ENCODE measurements at places on chromosomes 3 and 15.

DNA sequence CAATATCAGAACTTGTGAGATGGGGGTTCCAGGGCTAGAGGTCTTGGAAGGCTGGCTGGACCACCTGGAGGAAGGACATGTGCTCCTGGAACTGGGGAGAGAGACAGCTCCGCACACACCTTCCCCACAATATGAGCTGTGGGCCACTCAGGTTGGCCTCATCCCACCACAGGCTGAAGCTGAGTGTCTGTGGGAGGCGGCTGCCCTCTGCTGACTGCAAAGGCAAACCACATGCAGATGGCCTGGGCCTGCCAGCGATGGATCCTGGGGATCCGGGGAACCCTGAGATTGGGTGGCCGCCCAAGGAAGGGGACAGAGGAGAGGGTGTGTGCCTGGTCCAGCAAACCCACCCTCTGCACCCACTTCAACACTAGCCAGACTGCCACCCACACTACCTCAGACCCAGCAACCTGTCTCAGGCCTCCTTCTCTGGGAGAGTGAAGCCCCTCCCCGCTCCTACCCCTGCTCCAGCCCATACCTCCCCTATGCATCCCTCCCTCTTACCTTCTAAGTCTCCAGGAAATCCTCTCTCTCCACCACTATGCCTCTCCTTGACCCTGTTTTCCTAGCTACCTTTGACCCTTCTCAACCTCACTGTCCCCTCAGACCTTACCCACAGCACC lies 44.8 kb downstream of the CYP11A1 start:
- no peaks in the 10 kb centered on the region for H3K4me1 ChIP-seq
- DNase-seq, result peak; percentile 56
- H3K27me3 ChIP-seq, result no peaks in the 10 kb centered on the region
- H3K4me3 ChIP-seq, result no peak overlapping the region
- no peaks in the 10 kb centered on the region for H3K36me3 ChIP-seq

- peak within 1 kb of the TSS; percentile 19 for H3K4me3 ChIP-seq
- H3K27ac ChIP-seq, result peak within 1 kb of the TSS; percentile 38
- peaks cover 20% of the 10 kb centered on the region for H3K4me1 ChIP-seq
- no peak for DNase-seq
- no peaks in the 10 kb centered on the region for H3K36me3 ChIP-seq
Observed at GRCh38 chr3:138946663-138947494, at the start of the genes FOXL2 and FOXL2NB. TSS of gene FOXL2 (minus strand) at chr3:138947137. CDS start at chr3:138946722, 415 bp downstream. TSS of gene FOXL2NB (plus strand) at chr3:138947217. CDS start at chr3:138947365, 148 bp downstream.

DNA sequence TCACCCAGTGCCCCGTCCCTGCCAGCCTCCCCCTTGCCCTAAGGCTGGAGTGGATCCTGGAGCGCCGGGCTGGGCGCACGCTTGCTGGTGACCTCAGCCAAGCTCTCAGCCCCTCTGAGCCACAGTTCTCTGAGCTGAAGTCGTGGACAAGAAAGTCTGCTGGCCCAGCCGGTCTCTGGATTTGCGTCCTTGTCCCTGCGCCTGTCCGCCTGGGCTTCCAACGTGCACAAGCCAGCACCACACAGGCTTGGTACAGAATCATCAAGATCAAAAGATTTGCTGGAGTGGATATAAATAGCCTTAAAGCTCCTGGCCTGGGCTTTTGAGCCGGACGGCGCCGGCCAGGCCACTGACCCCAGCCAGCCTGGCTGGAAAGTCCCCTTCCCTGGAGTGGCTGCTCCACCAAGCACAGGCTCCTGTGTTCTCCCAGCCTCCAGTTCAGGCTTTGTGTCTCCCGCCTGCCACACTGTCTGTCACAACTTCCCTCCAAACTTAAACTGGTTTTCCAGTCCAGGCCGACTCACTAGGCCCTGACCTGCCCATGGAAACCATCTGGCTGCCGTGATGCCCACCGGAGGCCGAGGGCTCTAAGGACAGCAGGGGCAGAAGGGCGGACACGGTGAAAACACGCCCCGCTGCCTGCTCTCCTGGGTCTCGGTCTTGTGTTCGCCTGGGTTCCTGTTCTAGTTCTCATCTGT lies 156.2 kb downstream of the NUP210 start:
- peaks cover under 1% of the 10 kb centered on the region for H3K27me3 ChIP-seq
- H3K4me1 ChIP-seq, result peaks cover 8% of the 10 kb centered on the region
- no peak overlapping the region for H3K4me3 ChIP-seq
- DNase-seq, result no peak
- H3K27ac ChIP-seq, result no peak overlapping the region

- no peak for DNase-seq
- H3K36me3 ChIP-seq, result no peaks in the 10 kb centered on the region
- H3K27me3 ChIP-seq, result no peaks in the 10 kb centered on the region
- no peak overlapping the region for H3K4me3 ChIP-seq
- H3K27ac ChIP-seq, result no peak overlapping the region
Observed at GRCh38 chr3:38723569-38724391, 74.3 kb upstream of the SCN5A start.

GRCh38 chr15:82850731-82851130 lies 41.3 kb downstream of the WHAMM start:
- H3K4me3 ChIP-seq, result no peak overlapping the region
- no peak for DNase-seq
- no peaks in the 10 kb centered on the region for H3K4me1 ChIP-seq
- no peak overlapping the region for H3K27ac ChIP-seq
- H3K36me3 ChIP-seq, result no peaks in the 10 kb centered on the region

GRCh38 chr3:172155897-172156585 lies 116.7 kb downstream of the FNDC3B start:
- H3K27ac ChIP-seq, result no peak overlapping the region
- no peaks in the 10 kb centered on the region for H3K27me3 ChIP-seq
- H3K4me3 ChIP-seq, result no peak overlapping the region
- H3K36me3 ChIP-seq, result no peaks in the 10 kb centered on the region
- H3K4me1 ChIP-seq, result peaks cover 18% of the 10 kb centered on the region
- DNase-seq, result no peak

DNA sequence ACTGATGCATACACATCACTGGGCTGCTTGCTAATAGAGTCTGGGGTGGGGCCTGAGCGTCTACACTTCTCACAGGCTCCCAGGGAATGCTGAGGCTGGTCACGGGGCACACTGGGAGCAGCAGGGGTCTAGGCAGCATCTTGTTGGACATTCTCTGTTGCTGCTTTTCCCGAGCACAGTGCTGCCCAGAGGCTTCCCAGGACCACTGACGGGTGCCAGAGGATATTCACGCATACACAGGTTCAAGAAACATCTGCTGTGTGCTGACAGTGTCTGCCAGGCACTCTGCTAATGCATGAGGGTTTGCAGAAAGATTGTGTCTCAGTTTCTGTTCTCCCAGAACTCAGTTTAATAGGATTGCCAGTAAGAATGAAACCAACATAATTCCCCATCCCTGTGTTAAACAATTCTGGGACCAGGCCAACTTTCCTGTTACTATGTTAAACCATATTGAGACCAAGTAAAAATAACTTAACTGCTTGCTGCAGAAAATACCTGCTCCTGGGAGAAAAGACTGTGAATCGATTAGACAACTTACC lies 23.9 kb upstream of the BCL2L10 start:
- H3K4me3 ChIP-seq, result no peak overlapping the region
- H3K27ac ChIP-seq, result no peak overlapping the region
- peaks cover 10% of the 10 kb centered on the region for H3K36me3 ChIP-seq
- no peaks in the 10 kb centered on the region for H3K27me3 ChIP-seq
- peaks cover 24% of the 10 kb centered on the region for H3K4me1 ChIP-seq
- no peak for DNase-seq

DNA sequence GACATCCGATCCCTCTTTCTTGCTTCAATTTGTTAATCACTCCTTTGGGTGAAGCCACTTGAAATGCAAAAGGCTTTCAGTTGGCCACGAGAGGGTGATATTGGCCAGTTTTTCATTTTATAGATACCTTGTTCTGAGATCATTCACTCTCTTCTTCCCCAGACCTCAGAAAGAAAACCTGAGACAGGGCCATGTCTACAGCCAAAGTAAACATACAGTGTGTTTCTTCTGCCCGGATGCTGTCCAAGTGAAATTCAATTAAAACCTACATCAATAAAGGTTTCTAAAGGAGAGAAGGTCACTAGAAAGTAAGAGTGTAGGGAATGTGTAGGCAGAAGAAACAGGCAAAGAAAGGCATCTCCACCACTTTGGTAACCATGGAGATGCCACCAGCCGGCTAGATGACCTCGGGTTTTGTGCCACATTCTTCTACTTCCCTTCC lies 39.5 kb upstream of the FMN1 start:
- H3K27ac ChIP-seq, result no peak overlapping the region
- H3K4me1 ChIP-seq, result no peaks in the 10 kb centered on the region
- DNase-seq, result no peak

DNA sequence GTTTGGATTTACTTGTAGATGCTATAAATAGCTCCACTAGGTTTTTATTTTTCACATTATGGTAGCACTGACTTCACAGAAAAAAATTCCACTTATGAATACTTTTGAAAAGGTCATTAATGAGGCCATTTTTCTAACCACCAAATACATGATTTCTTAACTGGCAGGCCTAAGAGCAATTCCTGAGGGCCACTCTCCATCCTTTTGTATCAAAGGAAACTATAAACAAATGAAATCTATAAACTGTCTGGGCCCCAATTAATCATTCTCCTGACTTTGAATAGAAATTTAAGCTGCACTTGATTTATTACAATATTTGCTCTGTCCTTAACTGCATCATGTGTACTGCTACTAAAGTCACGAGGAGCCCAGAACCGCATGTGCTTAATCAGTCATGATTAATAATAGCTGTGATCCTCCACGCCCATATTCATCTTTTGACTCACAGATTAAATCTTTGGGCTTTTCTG lies 25.1 kb upstream of the MTMR10 start:
- H3K27me3 ChIP-seq, result no peaks in the 10 kb centered on the region
- H3K27ac ChIP-seq, result no peak overlapping the region
- no peak overlapping the region for H3K4me3 ChIP-seq

- no peaks in the 10 kb centered on the region for H3K27me3 ChIP-seq
- no peaks in the 10 kb centered on the region for H3K4me1 ChIP-seq
- no peak for DNase-seq
- H3K4me3 ChIP-seq, result no peak overlapping the region
- no peaks in the 10 kb centered on the region for H3K36me3 ChIP-seq
- H3K27ac ChIP-seq, result no peak overlapping the region
Observed at GRCh38 chr3:3086239-3086638, 23.9 kb downstream of the IL5RA start.

DNA sequence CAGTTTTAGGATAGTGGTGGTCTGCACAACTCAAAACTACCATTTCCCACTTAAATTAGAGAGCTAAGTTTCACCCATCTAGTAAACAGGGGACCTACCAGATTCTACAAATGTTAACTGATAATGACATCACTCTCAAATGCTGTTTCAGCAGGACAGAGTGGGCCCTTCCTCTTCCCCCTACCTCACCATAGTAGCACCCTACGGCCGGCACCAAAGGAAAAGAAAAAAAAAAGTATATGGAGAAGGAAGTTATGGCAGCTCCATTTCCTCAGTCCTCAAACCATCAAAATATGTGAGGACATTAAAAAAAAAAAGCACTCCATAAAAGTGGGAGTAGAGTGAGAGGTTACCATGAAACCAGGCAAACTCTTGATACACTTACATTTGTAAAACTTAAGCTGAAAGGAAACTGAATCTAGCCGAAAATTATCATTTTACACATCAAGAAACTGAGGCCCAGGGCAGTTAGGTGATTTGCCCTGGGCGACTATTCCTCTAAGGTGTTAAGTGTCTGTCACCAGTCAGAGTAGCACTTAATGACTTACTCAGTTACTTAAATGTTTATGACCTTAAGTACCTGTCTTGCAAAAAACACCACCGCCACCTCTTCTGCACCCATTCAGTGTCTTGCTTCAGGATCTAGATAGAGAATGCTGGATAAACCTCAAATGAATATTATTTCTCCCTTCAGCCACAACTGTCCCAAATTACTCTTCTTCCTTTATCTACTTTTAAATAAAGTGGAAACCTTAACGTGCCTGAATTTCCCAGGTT lies 2.7 kb downstream of the MSL2 start:
- H3K36me3 ChIP-seq, result no peaks in the 10 kb centered on the region
- peak overlapping the region; percentile 88 for H3K4me3 ChIP-seq
- H3K27ac ChIP-seq, result peak overlapping the region; percentile 84
- H3K4me1 ChIP-seq, result peaks cover 53% of the 10 kb centered on the region

- H3K27me3 ChIP-seq, result no peaks in the 10 kb centered on the region
- DNase-seq, result no peak
- H3K27ac ChIP-seq, result no peak overlapping the region
Observed at GRCh38 chr15:66886686-66887273, 178.6 kb upstream of the SMAD3 start.

- no peaks in the 10 kb centered on the region for H3K4me1 ChIP-seq
- DNase-seq, result no peak
- H3K27ac ChIP-seq, result no peak overlapping the region
- H3K4me3 ChIP-seq, result no peak overlapping the region
- no peaks in the 10 kb centered on the region for H3K27me3 ChIP-seq
Observed at GRCh38 chr3:161069511-161070251, 35.5 kb downstream of the B3GALNT1 start.

DNA sequence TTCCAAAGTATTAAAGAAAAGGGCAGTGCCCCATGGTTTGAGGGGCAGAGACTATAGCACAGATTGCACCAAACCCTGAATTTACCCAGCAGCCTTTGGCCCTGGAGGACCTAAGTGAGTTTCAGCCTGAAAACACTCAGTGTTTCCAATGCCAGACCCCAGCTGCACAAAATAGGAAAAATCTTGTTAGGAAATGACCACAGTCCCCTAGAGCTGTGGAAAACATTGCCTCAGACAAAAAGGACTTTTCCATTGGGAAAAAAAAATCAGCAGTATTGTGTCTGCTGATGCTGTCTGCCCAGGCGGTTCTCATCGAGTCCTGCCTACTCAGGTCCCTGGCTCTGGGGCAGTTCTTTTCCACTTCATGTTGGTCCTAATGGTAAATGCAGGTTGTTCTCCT lies 121.7 kb upstream of the DLG1 start:
- DNase-seq, result no peak
- no peaks in the 10 kb centered on the region for H3K4me1 ChIP-seq
- no peak overlapping the region for H3K27ac ChIP-seq
- no peak overlapping the region for H3K4me3 ChIP-seq

DNA sequence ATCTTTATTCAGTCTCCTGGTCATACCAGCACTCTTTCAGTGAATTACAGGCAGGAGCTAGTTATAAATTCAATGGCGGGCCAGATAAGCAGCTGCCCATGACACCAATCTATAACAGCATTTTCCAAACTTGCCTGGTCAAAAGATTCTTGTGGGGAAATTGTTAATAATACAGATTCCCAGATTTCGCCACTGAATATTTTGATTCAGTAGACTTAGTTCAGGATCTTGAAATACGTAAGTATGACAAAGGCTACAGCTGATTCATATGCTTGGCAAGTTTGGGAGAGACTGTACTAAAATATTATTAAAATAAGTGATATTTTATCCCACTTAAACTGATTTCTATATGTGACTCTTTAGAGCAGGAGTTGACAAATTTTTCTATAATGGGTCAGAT lies 119.3 kb downstream of the TMCO5A start:
- no peak for DNase-seq
- no peak overlapping the region for H3K4me3 ChIP-seq
- H3K36me3 ChIP-seq, result no peaks in the 10 kb centered on the region
- no peak overlapping the region for H3K27ac ChIP-seq
- no peaks in the 10 kb centered on the region for H3K4me1 ChIP-seq

GRCh38 chr3:192867645-192868044 lies 50.0 kb downstream of the MB21D2 start:
- H3K27ac ChIP-seq, result no peak overlapping the region
- peaks cover under 1% of the 10 kb centered on the region for H3K4me1 ChIP-seq
- DNase-seq, result no peak
- H3K36me3 ChIP-seq, result no peaks in the 10 kb centered on the region
- no peak overlapping the region for H3K4me3 ChIP-seq
- H3K27me3 ChIP-seq, result no peaks in the 10 kb centered on the region

GRCh38 chr3:2714834-2715233 lies 395.3 kb downstream of the IL5RA start:
- H3K27ac ChIP-seq, result no peak overlapping the region
- H3K36me3 ChIP-seq, result no peaks in the 10 kb centered on the region
- no peaks in the 10 kb centered on the region for H3K27me3 ChIP-seq
- H3K4me3 ChIP-seq, result no peak overlapping the region
- no peak for DNase-seq
